ENCODE measurements at places on chromosomes 4 and X.

DNA sequence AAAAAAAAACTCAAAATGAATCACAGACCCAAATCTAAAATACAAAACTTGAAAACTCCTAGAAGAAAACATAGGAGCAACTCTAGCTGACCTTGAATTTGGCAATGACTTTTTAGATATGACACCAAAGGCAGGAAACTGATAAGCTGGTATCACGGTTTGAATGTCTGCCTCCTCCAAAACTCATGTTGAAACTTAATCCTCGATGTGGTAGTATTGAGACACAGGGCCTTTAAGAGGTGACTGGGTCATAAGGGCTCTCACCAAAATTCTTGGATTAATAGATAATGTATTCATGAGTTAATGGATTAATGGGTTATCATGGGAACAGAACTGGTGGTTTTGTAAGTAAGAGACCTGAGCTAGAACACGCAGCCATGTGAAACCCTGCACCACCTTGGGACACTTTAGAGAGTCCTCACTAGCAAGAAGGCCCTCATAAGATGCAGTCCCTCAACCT, 40.5 kb downstream of the FRYL start:
- DNase-seq, result no peak

GRCh38 chrX:149829751-149830191, 48.0 kb downstream of the MAGEA9 start:
- no peak for DNase-seq

DNA sequence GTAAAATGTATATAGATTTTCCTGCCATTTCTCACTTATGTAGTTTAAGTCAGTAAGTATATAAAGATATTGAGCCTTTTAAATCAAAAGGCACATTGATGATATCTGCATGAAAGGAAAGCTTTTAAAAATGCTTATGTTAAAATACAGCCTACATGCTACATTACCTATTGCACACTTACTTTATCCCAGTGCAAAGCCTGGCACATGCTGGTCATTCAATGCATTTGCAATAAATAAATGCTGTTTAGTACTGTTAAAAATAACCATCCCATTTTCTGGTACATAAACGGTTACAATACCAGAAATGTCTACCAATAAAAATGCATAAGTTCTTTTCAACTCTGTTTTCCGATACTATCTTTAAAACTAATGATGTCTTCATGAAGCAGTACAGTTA, 22.1 kb upstream of the SPATA4 start:
- no peak for DNase-seq

- peak; percentile 41 for DNase-seq
These were observed 47.4 kb upstream of the PTCHD1 start for GRCh38 chrX:23287191-23287725.

GRCh38 chr4:183345261-183345660, 23.0 kb upstream of the CLDN24 start:
- no peak for DNase-seq

DNA sequence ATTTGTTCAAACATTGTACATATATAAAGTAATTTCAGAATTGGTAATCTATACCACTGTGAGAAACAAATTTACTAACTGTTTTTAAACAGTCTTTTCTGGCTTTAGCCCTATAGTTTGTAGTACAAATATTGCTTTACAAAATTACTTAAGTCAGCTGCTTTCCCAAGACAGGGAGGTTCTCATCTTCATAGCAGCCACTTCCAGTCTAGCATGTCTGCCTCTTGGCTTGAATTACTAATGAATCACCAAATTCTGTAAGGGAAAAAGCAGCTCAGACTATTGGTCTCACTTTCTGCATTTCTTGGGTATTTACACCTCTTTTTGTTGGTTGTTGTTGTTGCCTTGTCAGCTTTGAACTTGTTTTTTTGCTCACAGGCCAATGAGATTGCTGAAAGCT, 187.2 kb downstream of the NPFFR2 start:
- no peak for DNase-seq

- no peak for DNase-seq
These were observed 3.1 kb upstream of the CSN3 start for GRCh38 chr4:70239131-70239883.

GRCh38 chr4:100100985-100101384, 89.3 kb downstream of the DDIT4L start:
- peak; percentile 24 for DNase-seq

DNA sequence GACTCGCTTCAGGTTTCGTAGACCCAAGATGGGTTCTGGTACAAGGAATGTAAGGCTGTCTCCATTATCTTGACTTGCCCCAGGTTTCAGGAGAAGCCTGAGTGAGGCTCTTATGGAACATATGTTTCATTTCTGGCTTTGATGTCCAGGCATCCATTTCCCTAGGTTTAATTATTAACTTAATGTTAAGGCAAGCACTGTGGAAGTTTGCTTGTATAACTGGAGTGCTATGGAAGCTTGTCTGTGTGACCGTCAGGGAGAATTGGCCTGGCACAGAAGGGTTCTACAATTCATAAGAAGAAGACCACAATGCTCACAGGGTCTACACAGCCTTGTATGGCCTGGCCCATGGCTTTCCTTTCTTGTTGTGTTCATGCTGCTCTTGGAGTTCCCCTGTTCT, 47.2 kb upstream of the PPP1R2C start:
- no peak for DNase-seq

GRCh38 chrX:47574547-47575301, 7.5 kb upstream of the TIMP1 start:
- no peak for DNase-seq

DNA sequence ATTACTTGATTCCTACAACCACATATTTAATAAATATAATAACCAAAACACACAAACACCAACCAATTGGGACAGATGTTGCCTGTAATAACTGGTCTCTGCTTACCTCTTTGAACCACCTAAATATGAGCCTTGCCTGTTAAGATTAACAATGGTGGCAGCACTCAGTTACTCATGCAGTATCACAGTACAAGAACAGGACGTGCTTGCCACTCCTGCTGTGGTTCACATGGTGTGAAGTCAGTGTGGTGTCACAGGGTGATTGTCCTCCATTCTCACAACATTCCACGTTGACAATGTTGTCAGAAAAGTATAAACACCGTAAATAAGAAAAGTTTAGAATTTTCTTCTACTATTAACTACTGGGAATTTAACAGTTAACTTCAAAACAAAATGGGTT, 365.0 kb downstream of the PPP3CA start:
- no peak for DNase-seq

- no peak for DNase-seq
These were observed 777 bp upstream of the TFE3 start for GRCh38 chrX:49043987-49044281.

GRCh38 chr4:74840936-74841509, 46.7 kb upstream of the BTC start:
- DNase-seq, result peak; percentile 52

GRCh38 chr4:26860922-26861433, 337 bp downstream of the STIM2 start:
- peak; percentile 65 for DNase-seq

- no peak for DNase-seq
These were observed 179.5 kb downstream of the HS6ST2 start for GRCh38 chrX:132778917-132779316.

GRCh38 chr4:94489098-94489497, 37.4 kb downstream of the PDLIM5 start:
- DNase-seq, result no peak

DNA sequence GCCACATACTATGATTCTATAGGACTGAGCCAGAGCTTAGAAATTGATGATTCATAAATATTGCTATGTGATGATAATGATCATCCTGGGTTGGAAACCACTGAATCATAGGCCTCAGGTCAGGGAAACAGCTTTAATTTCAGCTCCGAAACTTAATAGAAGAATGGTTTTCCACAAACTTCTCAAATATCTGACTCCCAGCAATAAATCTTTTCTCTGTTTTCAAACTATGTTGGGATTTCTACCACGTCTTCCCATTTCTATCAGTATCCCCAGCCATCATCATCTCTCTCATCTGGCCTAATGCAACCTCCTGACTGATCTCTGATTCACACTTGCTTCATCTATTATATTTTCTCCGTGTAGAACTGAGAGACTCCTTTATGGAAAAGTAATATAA, 521.8 kb upstream of the AGA start:
- no peak for DNase-seq

GRCh38 chr4:13411942-13412341, 72.2 kb downstream of the RAB28 start:
- no peak for DNase-seq

DNA sequence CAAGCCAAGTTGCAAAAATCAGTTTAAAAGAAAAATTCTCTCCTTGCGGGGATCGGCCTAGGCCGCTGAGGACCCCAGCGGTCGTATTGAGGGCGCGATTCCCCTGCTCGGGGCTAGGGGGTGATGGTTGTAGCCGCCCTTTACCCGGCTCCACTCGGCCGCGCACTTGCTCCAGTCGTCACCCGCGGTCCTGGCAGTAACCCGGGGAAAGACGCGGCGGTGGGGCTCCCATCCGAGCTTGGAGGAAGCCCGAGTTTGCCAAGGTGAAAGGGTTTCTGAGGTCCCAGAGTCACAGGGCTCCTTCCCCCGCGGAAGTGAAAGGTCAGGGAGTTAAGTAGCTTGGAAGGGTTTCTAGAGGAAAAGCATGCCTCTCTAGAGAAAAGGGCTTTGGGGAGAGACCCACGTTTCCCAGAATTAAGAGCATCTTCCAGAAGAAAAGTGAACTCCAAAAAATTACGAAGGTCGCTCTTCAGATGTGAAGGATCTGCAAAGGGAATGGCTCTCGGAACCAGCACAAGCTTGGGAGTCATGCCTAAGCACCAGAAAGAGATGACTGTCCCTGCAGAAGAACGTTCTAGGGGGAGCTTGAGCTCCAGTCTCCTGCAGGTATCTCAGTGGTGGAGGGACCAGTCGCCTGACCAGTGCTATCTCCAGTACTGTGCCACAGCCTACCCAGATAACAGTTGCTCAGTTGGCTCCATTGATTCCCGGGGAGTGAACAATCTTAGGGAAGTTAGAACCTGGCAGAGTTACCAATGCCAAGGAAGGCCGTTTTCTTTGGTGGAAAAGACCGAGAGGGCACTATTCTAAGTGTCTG, 875 bp downstream of the LAP3 start:
- peak; percentile 65 for DNase-seq

DNA sequence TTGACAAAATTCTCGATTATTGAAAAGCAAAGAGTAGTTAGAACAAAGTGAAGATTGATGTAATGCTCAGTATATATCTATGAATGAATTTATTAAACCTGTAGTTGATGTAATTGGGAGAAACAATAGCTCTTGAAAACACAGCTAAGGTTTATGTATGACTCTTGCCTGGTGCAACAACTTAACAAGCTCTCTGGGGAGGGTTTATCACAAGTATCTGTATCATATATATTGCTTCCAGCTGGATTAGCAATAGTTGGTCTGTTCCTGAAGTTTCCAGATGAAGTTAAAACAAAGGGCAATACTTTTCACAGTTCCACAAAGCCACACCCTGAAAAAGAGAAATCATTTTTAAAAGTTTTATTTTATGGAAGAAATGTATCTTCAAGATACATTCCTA, 91.4 kb downstream of the ARSJ start:
- DNase-seq, result no peak

DNA sequence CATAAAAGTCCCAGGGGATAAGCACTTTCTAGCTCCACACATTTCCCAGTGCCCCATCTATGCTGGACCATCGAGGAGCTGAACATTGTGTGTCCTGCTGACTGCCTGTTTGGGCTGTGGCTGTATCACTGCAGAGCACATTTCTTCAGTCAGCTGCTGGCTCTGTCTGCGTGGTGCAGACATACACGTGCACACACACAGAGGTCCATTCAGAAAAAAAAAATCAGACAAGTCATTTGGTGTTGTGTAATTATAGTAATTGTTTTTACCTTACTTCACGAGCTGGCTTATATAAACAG, 1.1 kb upstream of the PDLIM3 start:
- no peak for DNase-seq

DNA sequence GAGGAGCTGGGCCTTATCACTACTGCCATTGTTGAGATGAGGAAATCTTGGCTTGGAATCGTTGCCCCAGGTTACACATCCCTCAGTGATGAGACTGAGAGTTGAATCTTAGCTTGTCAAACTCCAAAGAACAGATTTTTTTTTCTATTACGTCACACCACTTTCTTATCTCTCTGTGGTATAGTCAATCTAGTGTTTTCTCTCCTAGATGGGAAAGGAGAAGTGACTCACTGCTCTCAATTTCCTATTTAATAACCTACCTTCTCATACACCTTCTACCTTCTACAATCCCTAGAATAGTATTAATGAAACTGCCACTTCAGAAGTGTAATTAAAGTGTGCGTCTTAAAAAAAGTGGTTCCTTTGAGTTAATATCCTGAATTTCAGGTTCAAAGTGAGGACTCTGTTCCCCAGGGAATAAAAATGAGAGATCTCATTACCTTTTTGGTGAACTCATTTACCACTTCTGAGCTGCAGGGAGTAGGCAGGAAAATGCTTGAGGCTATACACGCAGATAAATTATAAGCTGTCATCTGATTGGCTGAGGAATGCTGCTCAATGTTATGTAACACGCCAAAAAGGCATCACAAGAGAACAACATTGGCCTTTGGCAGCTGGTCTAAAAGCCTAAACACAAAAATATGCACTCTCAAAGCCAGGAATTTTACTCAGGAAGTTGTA, 59.3 kb downstream of the MAD2L1 start:
- DNase-seq, result no peak

DNA sequence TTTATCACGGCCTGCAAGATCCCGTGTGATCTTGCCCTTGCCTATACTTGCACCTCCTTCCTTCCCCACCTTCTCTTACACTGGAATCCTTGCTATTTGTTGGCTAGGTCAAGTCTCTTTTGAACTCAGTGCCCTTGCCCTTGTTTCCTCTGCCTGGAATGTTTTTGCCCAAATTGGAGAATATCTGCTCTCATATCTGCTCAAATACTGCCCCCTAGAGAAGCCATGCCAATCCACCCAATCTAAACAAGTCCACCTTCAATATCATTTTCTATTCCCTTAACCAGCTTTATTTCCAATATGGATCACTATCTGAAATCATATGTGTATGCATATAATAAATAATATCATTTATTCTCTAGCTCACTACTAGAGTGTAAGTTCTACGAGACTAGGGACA, 1044.2 kb upstream of the FTHL17 start:
- no peak for DNase-seq

- no peak for DNase-seq
These were observed 81.6 kb downstream of the NAF1 start for GRCh38 chr4:163085085-163085484.

DNA sequence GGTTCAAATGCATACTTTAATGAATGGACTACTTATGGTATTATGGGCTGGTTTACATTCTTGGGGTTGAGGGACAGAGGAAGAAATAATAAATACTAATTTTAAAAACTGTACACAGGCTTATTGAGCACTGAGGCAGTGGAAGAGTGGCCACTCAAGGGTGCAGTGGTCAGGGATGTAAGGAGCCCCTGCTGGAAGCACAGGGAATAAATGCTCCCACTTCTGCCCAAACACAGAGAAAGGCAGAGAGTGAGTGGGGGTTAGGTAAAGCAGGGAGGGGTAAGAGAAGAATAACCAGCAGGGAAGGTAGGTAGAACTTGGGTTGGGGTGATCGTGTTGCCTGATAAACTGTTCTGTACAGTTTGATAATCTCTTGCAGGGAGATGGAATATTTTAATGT, 60.0 kb downstream of the GAB1 start:
- no peak for DNase-seq

GRCh38 chr4:53013873-53014775, 152.0 kb downstream of the RASL11B start:
- DNase-seq, result no peak

GRCh38 chrX:44415639-44416386, 72.3 kb upstream of the EFHC2 start:
- DNase-seq, result no peak

Measured in D341Med (cell line).